ENCODE measurements at places on chromosomes 12 and 14.

DNA sequence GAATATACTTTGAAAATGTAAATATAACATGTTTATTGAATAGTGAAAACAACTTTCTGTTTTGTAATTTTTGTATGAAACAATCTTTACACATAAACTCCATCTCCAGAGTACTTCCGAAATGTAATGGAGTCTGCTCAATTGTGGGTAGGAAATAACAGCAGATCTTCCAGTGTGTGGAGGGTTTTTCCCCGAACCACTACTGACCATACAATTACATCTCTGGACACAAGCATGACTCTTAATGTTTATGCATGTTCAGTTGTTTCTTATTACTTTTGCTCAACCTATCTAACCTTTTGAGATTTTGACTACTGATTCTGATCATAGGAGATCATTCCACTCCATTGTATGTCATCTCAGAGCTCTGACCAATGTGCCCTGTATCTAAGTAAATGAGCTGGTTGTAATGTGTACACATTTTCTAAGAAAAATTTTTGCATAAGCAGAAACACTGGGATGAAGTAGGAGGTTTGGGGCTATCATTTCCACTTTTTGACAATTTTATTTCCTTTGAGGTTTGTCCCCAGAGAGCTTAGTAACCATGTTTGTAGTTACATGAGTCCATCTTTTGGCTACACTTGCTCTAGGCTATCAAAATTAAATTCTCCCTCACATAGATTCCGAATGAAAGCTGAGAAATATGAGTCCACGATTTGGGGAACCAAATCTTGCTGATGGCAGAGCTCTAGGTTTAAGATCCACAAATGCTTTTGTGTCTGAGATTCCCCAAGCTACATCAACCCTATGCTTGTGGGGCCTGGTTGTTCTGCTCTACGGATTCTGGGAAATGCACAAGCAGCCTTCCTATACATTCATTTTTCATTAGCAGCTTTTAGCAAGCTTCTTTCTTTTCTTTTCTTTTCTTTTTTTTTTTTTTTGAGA, 21.4 kb upstream of the CLEC4D start:
- DNase-seq: no peak

DNA sequence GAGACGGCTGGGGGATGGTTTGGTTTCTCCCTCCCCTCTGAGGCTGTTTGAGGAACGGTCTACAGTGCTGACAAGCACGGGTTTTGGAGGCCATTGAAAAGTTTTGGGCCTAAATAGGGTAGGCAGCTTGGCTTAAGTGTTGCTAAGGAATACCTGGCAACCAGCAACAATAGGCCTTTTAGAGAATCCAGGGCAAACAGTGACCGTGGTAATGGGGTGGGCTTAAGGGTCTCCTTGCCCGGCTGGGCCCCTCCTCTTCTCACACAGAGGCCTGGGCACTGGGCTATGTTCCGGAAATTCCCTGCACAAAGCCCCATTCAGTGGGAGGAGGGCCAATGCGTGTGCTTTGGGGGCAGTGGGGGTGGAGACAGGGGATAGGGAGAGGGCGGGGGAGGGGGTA, 55.4 kb downstream of the ASCL1 start:
- no peak for DNase-seq

GRCh38 chr12:21879312-21879711, 61.9 kb downstream of the ABCC9 start:
- no peak for DNase-seq

DNA sequence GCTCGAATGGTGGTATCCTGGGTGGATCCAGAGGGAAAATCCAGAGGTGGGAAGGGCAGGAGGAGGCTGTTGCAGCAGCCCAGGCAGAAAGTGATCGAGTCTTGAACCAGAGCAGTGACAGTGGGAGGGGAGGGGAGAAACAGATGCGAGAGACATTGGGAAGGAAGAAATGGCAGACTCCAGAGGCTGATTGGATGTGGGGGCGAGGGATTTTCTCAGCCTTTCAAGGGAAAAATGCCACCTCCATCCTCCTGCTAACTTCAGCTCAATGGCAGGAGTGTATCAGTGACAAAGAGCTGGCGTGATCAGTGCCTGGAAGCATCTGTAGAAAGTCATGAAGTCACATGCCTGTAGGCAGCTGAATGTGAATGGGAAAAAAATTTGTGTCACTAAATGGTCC, 38.6 kb upstream of the NRXN3 start:
- DNase-seq: no peak

DNA sequence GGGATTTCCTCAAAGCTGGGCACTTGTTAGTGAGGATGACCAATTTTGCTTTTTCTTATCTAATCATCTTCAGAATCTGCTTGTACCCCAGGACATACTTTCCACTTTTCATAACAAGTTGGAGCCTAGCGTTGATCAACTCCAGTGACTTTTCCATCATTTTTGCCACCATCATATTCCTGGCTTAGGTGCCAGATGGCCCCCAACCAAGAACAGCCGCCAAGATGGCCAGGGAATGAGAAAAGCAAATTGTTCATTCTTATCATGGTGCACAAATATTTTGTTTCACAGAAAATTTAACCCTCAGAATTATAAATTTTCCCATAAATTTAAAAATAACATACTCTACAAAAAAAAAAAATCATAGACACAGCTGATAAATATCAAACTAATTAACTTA, 37.5 kb downstream of the SLC2A13 start:
- no peak for DNase-seq

- DNase-seq: no peak
Measured at GRCh38 chr12:113766879-113767878, 198.9 kb downstream of the RBM19 start.

- no peak for DNase-seq
Measured at GRCh38 chr12:45248095-45248494, 32.2 kb downstream of the ANO6 start.

DNA sequence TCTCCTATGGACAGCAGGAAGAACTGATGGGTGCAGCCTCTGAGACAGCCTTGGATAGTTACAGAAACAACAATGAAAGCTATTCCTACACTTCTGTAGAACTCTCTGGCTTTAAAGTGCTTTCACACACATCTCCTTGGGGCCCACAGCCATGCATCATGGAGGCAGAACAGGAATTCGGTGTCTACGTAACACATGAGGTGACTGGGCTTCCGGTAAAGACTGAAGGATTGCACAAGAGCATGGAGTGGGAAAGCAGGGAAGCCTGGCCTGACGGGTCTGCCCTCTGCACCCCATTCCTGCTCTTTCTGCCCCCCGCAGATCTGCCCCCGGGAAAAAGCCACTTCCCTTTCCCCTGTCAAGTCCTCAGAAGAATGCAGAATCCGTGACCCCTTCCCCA, 82.6 kb downstream of the VWF start:
- no peak for DNase-seq

GRCh38 chr14:94697773-94698556, 71.9 kb downstream of the GSC start:
- no peak for DNase-seq

DNA sequence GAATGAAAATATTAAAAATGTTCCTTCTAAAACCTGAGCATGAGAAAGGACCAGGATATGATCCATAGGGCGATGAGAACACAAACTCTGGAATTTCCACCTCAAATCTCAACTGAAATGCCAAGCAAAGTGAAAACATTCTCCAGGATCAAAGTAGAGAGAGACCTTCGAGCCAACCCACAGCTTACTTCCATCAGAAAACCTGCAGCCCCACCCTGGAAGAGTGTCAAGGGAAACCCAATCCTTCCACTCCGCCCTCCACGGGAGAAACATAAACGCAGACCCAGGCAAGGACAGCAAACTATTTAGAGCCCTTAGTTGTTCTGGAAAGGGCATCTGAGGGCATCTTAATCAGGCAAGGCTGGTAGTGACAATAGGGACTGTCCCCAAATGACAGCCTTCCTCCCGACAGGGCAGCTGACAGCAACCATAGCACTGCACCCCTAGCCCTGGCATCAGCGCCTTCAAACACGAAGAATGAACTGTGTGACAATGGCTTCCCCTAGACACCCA, 21.8 kb downstream of the SLC15A4 start:
- DNase-seq: no peak

DNA sequence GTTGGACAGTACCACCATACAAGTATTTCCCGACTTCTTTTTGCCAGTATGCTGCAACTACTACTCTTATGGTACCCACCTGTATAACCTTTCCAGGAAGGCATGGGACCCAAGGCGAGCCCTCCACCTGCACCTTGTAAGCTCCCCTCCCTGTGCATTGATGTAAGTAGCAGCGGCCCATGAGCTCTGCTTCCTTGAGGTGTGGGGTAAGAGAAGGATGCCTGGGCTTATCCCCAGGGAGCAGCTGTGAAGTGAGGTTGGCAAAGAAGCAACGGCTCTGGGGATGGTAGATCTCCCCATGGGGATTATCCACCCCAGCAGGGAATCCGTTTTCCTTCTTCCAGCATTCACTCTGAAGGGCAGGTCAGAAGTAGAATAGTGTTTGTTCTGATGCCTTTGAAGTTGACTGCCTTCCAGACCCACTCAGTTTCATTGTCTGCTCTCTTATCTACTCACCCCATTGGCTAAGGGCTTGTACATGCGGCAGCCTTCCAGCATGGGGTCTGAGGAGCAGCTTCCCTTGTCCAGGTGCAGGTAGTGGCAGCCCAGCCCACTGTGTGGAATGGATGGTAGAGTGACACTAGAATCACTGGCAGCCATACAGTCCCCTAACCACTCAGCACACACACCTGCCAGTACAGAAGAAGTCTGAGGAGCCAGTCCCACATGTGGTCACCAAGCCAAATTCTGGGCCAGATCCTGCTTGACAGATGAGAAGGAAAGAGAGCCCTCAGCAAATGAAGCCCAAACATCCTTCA, 3.4 kb downstream of the CIROP start:
- DNase-seq: no peak

DNA sequence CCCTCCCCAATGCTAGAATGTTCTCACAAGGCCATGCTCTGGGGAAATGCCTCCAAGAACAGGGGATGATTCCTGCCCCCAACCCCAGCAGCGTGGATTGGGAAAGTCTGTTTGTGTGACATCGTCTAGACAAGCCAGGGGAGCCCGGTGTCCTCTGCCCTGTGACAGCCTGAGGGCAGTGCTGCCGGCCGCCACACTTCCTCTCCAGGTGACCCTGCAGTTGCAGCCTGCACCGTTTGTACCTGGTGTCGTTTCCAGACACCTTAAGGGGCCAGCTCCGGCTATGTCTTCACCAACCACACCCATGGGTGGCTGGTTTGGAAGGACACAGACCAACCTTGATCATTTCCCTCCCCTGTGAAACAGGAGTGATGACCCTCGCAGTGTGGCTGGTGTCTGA, 372.6 kb downstream of the BCL11B start:
- DNase-seq: no peak

DNA sequence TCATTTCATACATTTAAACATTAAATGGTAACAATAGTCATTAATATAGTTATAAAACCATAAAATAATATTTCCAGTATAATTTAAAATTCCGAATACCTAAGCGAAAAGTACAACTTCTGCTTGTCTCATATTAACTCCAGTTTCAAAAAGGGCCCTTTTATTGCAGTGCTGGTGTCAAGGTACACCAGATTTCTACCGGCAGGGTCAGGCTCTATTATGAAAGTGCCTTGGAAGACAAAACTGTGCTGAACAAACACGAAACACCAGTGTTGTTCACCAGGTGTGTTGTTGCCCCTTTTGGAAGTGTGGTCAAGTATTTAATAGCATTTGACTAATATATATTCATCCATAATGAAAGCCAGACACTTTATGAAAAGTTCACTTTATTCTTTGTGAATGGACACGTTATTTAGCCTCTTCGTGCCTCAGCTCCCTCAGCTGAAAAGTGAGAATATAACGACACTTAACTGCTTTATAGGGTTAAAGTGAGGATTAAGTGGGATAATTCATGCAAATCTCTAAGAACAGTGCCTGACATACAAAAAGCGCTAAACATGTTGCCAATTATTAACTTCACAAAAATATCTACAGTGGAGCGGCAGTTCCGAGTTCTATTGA, 20.3 kb upstream of the GNS start:
- DNase-seq: no peak

DNA sequence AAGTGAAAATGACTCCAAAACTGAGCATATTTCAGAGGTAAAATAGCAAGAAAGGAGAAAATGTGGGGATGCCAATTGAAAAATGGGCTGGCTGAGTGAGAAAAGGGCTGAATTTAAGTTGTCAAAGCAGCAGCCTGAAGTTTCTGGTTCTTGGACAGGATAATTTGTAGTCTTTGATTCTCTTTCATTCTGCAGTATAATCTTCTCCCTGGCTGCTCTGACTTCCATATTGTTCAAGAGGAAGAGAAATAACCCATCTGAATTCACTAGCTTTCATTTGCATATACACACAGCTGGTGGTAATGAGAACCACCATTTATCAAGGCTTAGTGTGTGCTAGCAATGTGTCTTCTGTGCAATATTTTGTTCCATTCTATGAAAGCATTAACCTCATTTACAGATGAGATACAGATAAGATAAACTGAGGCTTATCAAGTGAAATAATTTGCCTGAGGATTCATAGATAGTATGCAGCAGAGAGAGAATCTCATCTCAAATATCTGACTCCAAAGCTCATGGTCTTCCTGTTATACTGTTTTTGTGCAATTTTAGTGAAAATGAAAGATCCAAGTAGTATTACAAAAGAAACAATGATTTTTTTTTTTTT, 184.2 kb downstream of the TMTC2 start:
- no peak for DNase-seq

DNA sequence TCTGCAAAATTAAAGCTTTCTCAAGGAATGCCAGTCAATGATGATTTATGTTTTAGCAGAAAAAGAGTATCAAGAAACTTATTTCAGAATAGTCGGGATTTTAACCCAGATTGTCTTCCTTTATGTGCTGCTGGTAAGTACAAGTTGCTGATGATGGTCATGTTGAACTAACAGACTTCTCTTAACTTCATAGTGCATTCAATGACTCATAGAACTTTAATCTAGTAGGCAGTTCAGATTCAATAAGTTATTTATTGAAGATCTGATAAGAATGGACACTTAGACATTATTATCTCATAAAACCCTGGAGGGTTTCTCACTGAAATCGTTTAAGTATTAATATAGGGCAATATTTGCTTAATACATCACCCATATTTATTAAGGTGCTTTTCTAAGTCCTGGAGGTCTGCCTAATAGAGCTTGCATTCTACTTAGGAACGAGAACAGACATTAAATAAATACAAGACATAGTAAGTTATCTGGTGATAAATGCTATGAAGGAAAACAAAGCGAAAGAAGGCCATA, 33.8 kb downstream of the TOGARAM1 start:
- DNase-seq: no peak

DNA sequence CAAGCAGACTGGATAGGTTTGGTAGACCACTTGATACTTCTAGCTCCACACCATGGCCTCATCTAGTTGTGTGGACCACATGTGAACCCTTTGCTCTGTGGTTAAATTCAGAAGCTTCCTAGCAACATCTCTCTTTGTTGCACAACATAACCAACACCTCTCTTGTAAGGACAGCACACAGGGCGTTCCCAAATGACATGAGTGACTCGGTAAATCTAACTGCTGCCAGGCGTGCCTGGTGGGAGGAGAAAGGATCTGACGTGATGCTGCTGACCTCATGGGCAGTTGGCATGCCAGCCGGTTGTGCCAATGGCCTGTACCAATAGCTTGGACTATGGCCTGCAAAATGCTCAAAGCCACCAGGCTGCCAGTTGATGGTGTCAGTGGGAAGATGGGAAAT, 93.8 kb downstream of the CPSF2 start:
- no peak for DNase-seq

GRCh38 chr12:104863296-104863948, 94.7 kb downstream of the SLC41A2 start:
- DNase-seq: no peak

- no peak for DNase-seq
Measured at GRCh38 chr12:47277972-47278448, 198.3 kb upstream of the AMIGO2 start.

All from right kidney (tissue), 9 donors.